ENCODE measurements at places on chromosomes 1 and 21.

DNA sequence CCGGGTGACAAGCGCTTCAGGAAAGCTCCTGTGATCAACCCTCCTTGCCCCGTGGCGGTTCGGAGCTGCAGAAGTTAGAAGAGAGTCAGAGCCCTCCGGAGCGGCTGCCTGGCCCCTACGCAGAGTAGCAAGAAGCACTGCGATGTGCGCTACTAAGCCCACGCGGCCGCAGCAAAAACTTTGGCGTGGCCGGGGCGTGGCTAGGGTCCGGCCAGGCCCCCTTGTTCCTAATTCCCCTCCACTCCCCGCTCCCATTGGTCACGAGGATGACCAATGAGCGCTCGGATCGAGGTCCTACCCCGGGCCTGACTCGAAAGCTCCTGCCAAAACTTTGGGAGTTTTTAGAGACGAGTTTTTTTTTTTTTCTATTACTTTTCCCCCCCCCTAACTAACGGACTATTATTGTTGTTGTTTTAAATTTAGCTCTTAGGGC, at the start of gene HLX:
Gene HLX, plus strand, starts transcription at position 368 of the 433 bp plus-strand sequence. CDS start 415 bp downstream, outside the sequence.
- no peak for DNase-seq

DNA sequence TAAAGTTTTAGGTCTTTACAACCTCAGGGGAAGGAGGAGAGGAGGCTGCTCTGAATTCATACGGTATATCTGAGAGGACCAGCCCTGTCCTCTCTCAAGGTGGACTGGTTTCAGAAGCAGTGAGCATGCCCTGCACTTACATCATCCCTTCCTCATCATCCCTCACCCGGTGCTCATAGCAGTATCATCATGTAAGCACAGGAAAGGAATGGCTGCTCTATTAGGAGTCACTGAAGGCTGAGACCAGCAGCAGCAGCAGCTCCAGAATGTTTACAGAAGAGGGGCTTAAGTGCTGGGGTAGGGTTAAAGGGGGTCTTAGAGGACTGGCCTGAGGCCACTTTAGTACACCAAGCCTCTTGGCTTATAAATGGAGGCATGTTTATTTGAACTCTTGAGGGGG, 185.9 kb downstream of the AK5 start:
- no peak for DNase-seq

DNA sequence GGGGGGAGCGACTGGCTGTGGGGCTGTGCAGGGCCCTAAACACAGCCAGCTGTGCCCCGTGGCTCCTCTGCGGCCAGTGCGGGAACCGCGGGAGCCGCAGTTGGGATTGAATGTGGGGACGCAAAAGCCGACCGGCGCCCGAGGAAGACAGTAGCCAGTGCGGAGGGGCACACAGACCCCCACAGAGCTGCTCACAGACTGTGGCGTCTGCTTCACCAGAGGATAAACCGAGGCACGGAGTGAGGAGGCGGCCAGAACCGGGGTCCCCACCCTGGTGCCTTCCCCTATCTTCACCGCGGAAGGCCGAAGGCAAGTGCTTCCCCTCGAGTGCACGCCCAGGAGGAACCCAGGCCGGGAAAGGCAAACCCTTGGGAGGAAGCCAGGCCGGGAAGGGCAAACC, 8.7 kb upstream of the TMEM52 start:
- DNase-seq: no peak

- no peak for DNase-seq
Observed at GRCh38 chr21:46662765-46663500, 27.5 kb downstream of the PRMT2 start.

- no peak for DNase-seq
Observed at GRCh38 chr1:14866911-14867612, 268.6 kb downstream of the KAZN start.

GRCh38 chr1:15413563-15414444, 4.1 kb downstream of the EFHD2 start:
- DNase-seq: no peak

GRCh38 chr1:59150577-59151386, 146.1 kb upstream of the FGGY start:
- DNase-seq: peak; percentile 24

DNA sequence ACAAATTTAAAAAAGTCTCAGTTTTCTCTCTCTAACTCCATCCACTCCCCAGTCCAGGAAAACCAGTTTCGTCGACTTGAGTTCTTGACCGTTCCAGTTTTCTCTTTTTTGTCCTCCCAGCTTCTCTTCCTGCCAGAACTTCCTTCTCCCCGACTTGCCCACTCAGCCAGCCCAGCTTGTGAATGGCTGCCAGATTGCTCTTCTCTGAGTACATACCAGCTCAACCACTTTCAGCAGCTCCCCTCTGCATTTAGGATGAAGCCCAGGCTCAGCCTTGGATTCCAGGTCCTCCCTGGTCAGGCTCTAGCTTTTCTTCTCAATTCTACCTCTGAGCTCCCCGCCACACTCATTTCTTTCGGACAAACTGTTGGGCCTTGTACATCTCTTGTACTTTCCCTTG, 1.4 kb downstream of the DIO1 start:
- no peak for DNase-seq

- peak; percentile 39 for DNase-seq
Observed at GRCh38 chr1:51535006-51535592, 16.0 kb upstream of the EPS15 start.

DNA sequence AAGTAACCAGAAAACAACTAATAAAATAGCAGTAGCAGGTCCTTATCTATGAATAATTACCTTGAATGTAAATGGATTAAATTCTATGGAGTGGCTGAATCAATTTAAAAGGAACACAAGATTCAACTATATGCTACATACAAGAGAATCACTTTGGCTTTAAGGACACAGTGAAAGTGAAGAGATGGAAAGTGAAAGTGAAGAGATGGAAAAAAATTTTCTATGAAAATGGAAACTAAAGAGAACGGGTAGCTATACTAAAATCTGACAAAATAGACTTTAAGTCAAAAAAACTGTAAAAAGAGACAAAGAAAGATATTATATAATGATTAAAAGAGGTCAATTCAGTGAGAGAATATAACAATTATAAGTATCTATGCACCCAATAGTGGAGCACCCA, 54.7 kb downstream of the C1orf185 start:
- DNase-seq: no peak

DNA sequence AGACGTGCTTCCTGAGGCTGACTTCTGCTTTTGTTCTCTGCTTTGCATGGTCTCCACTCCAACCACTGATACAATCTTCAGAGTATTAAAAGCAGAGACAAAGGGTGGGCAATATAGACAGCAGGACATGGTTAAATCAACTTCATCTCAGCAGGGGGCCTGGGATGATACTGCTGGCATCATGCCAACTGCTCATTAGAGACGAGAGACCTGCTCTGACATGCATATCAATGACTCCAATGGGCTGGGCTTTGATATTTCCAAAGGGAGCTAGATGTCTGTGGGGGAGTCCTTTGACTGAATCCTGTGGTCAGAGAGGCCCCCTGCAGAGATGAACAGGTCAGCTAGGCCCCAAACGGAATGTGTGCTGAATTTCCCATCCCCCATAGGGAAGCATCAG, 106.6 kb downstream of the ACTL8 start:
- DNase-seq: no peak

DNA sequence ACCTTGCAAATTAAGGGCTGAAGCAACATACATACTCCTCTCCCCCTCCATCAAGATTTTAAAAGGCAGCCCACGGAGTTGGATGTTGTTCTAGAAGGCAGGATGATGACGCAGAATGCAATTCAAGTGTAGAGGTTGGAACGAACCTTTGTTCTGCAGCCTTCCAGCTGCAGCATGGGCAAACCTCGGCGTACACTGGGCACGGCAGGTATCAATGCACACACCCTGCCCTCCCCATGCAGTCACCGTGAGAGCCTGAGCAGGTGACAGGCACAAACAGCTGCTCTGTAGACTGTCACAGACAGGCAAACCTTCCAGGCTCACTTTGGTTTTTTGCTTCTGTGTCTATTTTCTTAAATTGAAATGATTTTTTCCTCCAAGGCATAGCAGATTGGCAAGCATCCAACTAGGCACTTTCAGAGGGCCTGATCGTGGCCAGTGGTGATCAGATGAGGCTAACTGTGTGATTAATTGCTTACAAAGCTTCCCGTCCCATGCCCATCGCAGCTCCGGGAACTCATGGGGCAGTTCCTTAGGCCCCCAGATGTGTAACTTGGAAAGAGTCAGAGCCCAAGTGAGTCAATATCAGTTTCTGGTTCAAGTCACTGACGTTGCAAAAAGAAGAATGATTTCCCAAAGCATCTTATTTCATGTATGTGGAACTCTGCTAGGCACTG, 82.3 kb downstream of the ITPKB start:
- no peak for DNase-seq

- DNase-seq: no peak
Observed at GRCh38 chr21:46108827-46109312, 11.0 kb downstream of the COL6A2 start.

GRCh38 chr1:179990847-179991246, 36.2 kb downstream of the CEP350 start:
- no peak for DNase-seq

DNA sequence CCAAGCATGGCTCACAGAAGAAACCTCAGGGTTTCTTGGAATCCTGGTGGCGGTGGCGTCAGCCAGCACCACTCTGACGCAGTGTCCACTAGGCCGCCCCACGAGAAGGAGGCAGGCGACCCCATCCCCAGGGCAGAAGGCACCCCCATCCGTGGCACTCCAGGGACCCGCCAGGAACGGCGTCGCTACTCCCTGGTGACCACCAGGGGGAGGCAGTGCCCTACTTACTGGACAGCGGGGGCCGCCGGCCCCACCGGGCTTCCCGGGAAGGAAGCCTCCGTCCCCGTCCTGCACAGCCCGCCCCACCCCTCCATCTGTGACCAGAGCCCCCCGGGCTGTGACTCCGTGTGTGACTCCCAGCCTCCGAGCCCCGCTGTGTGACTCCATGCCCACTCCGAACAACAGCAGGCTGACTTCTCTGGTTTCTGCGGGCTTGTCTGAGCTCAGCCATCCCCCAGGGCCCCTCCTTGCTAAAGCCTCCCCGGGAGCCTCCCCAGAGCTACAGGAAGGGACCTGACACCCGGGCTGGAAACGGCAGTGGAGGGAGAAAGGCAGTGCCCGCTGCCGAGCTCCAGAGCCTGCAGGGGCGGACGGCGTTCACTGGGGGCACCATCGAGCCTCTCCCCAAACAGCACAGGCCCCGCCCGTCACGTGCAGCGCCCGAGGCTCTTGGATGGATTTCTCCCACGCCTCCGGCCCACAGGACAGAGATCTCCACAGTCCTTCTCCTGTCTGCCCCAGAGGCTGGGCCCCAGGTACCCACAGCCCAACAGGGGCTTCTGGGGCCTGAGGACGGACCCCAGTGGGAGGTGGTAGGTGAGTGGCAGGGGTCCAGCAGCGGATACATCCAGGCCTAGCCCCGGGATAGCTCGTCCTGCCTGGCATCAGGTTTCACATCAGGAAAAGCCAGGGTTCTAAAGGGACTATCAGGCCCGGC, 21.1 kb downstream of the KIF17 start:
- peak; percentile 47 for DNase-seq

DNA sequence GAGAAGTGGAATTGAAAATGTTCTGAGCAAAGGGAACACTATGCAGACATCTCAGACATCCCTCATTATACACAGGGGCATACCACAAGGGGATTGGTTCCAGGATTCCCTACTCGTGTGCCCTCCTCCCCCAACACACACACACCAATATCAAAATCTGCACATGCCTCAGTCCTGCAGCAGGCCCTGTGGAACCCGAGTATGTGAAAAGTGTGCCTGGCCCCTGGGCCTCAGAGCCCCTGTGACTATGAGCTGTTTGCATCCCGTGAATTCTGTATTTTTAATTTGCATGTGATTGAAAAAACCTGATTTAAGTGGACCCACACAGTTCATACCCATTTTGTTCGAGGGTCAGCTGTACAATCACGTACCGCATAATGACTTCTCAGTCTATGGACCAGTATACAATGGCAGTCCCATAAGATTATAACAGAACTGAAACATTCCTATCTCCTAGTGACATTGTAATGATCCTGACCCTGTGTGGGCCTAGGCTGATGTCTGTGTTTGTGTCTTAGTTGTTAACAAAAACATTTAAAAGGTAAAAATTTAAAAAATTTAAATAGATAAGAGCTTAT, 11.3 kb downstream of the POU2F1 start:
- no peak for DNase-seq

- peak; percentile 68 for DNase-seq
Observed at GRCh38 chr1:89781494-89782126, 39.2 kb upstream of the LRRC8D start.

GRCh38 chr21:37270576-37271365, 3.6 kb upstream of the VPS26C start:
- DNase-seq: no peak

- no peak for DNase-seq
Observed at GRCh38 chr1:213443415-213443814, 392.4 kb downstream of the RPS6KC1 start.

DNA sequence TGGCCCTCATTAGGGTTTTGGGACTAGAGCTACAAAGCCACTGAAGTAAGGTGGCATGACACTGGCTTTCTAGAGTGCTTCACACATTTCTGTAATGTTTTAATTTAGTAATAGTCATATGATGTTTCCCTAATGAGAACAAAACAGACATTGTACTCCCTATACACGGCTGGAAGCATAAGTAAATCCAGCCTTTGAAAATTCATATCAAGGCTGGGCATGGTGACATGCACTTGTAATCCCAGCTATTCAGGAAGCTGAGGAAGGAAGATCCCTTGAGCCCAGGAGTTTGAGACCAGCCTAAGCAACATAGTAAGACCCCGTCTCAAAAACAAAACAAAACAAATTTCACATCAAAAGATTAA, 7.4 kb downstream of the USP48 start:
- DNase-seq: no peak

GRCh38 chr1:12405325-12406210, 175.7 kb downstream of the VPS13D start:
- no peak for DNase-seq

- no peak for DNase-seq
Observed at GRCh38 chr21:44344541-44345183, 5.5 kb upstream of the CFAP410 start.

DNA sequence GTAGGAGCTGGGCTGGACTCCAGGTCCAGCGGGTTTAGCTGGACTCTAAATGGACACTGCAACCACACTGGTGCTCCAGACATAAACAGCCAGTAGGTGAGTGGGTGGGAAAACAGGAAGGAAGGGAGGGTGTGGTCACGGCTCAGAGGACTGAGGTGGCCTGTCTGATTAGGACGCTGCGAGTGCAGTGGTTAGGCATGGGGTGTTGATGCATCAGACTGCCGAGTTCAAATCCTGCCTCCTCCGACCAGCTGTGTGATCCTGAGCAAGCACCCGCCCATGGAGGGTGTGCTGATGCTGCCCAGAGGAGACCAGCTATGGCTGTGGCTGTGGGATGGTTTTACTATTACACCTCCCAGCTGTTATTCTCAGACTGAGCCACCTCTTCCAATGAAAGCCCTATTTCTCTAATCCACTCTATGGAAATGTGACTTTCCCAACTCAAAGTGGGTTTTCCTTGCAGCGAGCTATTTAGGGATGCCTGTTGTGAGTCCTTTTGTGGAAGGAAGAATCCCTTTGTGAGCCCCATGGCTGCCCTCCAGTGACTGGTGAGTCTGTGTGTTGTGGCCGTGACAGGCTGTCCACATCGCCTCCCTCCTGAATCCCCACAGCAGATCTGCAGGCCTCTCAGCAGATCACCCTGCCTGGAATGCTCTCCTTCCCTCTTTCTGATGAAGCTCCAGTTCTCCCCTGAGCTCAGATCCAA, 56.6 kb upstream of the EDN2 start:
- no peak for DNase-seq

Data from Jurkat, Clone E6-1 (cell line).